ENCODE measurements at places on chromosomes 4 and X.

GRCh38 chr4:87853891-87854290, 21.1 kb downstream of the MEPE start:
- no peak for DNase-seq

DNA sequence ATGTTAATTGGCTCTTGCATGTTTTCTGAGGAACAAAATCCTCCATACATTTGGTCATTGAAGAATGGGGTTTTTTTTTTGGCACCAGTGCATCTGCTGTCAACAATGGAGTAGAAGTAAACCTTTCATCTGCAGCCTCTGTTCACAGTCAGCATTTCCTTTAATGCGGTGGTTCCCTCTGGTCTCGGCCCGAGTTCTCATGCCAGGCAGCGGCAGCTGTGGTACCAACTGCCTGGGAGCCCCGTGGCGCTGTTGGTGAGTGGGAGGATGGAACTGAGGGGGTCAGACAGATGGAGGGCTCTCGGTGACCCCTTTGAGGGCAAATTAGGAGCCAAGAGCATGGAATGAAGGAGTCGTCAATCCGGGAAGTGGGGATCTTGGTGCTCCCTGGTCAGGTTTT, 114.7 kb downstream of the AFF1 start:
- DNase-seq = no peak

GRCh38 chr4:22500831-22501714, 14.8 kb downstream of the ADGRA3 start:
- no peak for DNase-seq

- DNase-seq = no peak
Observed at GRCh38 chr4:28225050-28225449, 1364.4 kb downstream of the STIM2 start.

GRCh38 chr4:64230709-64231310, 178.4 kb downstream of the TECRL start:
- no peak for DNase-seq

DNA sequence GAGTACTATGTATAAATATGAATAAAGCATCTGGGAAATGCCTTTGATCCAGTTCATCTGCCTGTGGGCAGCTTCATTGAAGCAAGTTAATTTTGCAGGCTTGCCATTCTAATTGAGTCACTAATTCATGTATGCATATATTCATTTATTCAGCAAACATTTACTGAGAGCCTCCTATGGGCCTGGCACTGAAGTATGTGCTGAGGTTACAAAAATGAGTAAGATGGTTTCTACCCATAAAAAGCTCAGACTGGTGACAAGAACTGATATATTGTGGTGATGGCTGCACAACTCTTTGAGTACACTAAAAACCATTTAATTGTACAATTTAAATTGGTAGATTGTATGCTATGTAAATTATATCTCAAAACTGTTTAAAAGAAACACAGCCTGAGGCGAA, 1.1 kb upstream of the MRPL1 start:
- DNase-seq = no peak

Measured in SIG-M5 (cell line).